ENCODE measurements at places on chromosomes 5 and 9.

DNA sequence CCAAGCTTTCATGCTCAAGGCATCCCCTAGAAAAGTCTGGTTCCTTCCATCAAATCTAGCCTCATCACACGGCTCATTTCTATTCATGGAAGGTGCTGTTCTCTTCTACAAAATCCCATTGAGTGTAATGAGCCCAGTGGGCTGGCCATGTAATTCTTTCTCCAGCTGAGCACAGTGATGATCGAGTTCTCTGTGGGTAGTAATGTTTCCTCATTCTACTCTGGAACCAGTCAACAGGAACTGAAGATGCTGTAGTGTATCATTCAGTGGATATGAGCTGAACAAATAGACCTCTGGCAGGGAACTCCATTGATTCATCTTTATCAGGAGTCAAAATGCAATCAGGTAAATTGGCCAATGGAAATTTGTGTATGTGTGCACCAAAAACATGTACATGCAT, 149.2 kb downstream of the LRRC70 start:
- no peak for DNase-seq

- no peak for DNase-seq
These were observed 303.9 kb downstream of the TENT4A start for GRCh38 chr5:7016999-7017747.

GRCh38 chr5:116795189-116795588, 220.6 kb upstream of the SEMA6A start:
- no peak for DNase-seq

GRCh38 chr9:72464857-72465592, 56.4 kb upstream of the TMC1 start:
- DNase-seq, result no peak

DNA sequence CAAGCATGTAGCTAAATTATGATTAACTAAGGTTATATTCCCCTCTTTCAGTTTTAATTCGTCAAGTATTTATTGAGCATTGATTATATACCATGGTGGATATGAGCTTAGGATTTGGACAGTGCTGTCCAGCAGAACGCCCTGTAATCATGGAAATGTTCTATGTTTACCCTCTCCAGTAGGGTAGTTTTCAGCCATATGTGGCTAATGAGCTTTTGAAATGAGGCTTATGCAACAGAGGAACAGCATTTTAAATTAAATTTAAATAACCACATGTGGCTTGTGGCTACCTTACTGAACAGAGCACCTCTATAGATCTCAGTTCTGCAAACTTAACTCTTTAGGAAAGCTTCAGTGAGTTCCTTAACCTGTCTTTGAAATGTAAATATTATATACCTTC, 59.1 kb downstream of the JMY start:
- no peak for DNase-seq

DNA sequence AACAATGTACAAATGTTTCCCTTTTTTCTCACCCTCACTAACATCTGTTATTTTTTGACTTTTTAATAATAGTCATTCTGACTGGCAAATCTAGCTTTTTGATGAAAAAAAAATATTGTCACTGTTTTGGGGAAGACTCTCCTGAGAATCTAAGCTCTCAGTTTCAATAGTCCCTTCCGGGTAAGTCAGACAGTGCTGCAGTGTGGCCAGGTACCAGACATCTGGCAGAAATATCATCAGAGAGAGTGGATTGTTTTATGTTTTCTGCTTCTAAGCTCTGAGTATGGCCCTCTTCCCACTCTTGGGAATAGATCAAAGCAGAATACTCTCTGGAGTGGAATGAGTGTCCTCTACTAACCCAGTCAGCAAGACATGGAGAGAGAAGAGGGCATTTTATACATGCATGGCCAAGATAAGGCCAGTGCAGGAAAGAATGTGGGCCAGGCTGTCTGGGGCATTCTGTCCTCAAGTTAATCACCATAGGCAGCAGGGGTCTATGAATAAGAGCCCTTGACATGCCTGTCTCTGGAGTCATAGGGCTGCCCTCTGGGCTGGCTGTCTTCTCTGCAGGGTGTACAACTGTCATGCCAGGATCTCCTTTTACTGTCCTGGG, 38.5 kb upstream of the OR2S2 start:
- DNase-seq, result no peak

DNA sequence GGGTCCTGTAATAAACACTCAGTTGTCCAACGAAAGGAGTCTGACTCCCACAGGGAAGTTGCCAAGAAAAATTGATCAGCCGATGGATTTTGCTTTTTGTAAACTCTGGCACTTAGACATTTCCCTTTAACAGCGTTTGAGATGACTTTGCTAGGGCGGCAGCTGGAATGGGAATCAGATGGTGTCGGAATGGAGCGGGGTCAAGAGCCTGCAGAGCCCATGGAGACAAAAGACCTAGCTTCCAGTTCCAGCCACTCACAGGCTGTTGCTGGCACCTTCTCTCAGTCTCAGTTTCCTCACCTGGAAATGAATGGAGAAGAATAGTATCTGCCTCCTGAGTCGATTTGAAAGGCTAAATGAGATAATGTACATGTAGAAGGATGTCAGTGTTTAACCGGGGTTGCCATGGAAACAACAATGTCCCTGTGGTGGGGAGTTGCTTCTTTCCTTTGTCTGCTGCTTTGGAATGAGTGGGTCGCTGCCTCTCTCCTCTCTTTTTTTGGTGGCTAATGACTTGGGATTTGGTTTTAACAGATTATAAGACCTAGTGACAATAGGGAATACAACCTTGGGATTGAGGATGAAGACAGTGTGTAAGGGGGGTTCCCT, 137.4 kb downstream of the GAS1 start:
- DNase-seq, result no peak

- DNase-seq, result no peak
These were observed 20.8 kb downstream of the RETREG1 start for GRCh38 chr5:16595881-16596580.

- DNase-seq, result no peak
These were observed 28.7 kb upstream of the ZSWIM6 start for GRCh38 chr5:61303346-61303745.
